ENCODE measurements at places on chromosomes 1 and 21. TPM values are rescaled to one million over a fixed set of nuclear protein-coding genes. Genes with fewer than 3 reads are reported as not detected.

The TEX38 gene
- 0.34 TPM for polyA plus RNA-seq

The CIART gene
- polyA plus RNA-seq: 9.0 TPM

The EPHB2 gene
- polyA plus RNA-seq: 16.6 TPM

The C1orf226 gene
- polyA plus RNA-seq: 15.5 TPM

The APOBEC4 gene
- polyA plus RNA-seq: not detected

The IFI44 gene
- polyA plus RNA-seq: 14.3 TPM

The DCST1 gene
- polyA plus RNA-seq: 0.61 TPM

The ALX3 gene
- polyA plus RNA-seq: not detected

The MOV10 gene
- polyA plus RNA-seq: 84.6 TPM

The LCE1F gene
- not detected for polyA plus RNA-seq

The RPTN gene
- not detected for polyA plus RNA-seq

DNA sequence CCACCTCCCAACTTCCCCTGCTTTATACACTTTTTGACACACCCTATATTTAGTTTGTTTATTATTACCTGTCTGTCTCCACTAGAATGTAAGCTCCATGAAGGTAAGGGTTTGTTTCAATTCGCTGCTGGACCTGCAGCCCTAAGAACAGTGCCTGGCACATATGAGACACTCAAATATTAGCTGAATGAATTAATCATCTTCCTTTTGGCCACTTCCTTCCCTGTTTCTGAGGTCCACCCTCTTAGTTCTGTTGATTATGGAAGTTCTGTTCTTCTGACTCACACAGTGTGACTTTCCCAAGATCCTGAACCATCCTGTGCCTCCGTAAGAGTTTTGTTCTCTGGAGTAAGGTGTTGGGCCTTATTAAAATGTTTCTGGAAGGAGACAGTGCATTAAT lies 40.4 kb upstream of the GJA5 start:
- DNase-seq: no peak

GRCh38 chr1:4416189-4416588 lies 238.2 kb upstream of the AJAP1 start:
- DNase-seq: no peak

GRCh38 chr1:182575540-182576149 lies 13.4 kb downstream of the RNASEL start:
- DNase-seq: no peak

GRCh38 chr1:98045767-98046641 lies 125.2 kb upstream of the DPYD start:
- DNase-seq: no peak

- DNase-seq: no peak
Observed at GRCh38 chr1:31000301-31000700, 65.2 kb downstream of the PUM1 start.

DNA sequence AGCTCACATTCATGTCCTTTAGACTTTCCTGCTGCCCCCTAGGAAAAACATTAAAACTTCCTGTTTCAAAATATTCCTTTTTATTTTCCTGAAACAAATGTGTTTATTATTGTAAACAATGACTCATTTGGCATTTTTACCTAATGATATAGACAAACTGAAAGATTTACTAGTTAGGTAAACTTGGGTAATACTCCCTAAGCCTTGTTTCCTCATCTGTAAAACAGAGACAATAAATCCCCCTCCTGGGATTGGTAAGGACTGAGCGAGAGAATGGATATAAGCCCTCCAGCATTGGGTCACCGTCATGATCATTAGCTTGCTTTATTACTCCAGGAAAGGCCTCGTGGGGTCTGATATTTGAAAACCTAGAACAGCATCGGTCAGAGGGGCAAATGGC lies 59.8 kb downstream of the LPAR3 start:
- no peak for DNase-seq

DNA sequence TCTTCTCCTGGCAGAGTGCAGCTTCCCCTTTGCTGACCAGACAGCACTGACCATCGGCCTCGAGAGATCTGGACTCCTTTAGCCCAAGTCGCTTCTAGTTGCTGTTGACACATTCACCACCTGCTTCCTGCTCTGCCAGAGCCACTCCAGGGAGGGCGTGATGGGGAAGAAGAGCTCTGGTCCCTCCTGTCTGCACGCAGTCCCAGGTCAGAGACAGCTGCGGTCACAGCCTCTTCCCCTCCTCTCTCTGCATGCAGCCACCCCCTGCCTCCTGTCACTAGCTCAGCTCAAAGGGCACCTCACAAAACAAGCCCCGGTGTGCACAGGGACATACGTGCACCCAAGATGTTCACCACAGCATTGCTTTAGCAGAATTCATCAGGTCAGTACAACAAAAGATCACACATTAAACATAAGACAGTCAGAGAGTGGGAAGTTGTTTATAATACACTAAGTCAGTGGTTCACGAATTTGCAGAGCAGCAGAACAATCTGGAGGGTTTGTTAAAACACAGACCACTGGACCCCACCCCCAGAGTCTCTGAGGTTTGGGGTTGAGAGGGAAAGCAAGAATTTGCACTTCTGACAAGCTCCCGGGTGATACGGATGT lies 132.9 kb downstream of the SYF2 start:
- no peak for DNase-seq

DNA sequence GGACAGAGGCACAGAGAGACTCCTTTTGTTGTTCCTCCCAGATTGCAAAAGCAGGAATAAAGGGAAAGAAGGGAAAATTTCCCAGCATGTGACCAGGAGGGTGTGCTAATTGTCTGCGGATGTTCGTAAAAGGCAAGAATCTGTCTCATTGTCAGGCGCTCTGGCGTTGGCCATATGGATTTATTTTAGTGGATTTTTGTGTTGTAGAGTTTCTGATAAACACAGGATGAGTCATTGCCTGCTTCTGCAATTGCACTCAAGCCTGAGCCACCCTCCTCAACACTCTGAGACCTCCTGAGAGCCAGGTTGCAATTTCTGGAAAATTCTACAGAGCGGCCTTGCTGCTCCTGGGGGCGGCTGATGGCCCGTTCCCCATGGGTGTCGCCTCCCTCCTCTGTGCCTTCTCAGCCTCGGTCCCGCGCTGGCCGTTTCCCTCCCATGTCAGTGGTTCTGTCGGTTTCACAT lies 227.7 kb downstream of the KAZN start:
- DNase-seq: no peak

DNA sequence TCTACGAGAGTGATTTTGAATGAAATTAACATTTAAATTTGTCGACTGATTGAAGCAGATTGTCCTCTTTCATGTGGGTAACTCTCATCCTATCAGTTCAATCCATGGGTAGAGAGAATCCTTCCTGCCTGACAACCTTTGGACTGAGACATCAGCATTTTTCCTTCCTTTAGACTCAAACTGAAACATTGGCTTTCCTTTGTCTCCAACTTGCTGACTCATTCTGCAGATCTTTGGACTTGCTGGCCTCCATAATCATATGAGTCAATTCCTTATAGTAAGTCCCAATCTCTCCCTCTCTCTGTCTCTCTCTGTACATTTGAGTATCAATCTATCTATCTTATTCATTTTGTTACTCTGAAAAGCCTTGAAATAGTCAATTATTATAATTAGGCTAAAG lies 416.7 kb downstream of the LRRIQ3 start:
- no peak for DNase-seq

- DNase-seq: no peak
Observed at GRCh38 chr1:30756545-30757351, 826 bp downstream of the LAPTM5 start.

All from renal pelvis (tissue), 12 donors.